ENCODE measurements at places on chromosomes 13 and 19.

DNA sequence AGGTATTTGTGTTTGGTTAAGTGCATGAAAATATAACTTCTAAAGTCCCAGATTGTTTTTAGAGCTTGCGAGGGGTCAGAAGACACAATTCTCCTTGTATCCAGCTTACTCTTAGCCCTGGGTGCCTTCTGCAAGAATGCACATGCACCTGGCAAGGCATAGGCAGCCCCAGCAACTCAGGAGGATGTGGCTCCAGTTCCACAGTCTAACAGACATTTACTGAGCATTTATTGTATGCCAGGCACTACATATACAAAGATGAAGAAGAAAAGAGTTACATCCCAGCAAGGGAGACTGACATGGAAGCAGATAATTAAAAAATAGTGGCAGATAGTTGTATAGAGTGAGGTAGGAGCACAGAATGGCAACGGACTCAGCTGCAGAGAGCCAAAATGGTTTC lies 101.1 kb upstream of the FRY start:
- no peak for DNase-seq

DNA sequence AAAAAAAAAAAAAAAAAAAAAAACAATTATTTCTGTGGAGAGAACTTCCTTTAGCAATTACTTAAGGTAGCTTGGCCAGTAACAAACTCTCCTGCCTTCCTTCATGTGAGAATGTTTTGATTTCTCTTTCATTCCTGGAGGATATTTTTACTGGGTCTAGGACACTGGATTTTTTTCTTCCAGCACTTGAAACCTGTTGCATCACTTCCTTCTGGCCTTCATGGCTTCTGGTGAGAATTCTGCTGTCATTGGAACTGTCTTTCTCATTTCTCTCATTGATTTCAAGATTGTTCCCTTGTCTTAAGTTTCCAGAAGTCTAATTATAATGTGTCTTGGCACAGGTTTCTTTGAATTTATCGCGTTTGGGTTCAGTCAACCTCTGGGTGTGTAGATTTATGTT lies 19.3 kb upstream of the RAB20 start:
- DNase-seq: no peak

GRCh38 chr19:47538812-47539211 lies 23.9 kb upstream of the NAPA start:
- DNase-seq: no peak

- no peak for DNase-seq
These were observed 26.3 kb upstream of the INTS6 start for GRCh38 chr13:51479199-51479523.

- no peak for DNase-seq
These were observed 811 bp upstream of the ZNF8 start for GRCh38 chr19:58277748-58278540.

DNA sequence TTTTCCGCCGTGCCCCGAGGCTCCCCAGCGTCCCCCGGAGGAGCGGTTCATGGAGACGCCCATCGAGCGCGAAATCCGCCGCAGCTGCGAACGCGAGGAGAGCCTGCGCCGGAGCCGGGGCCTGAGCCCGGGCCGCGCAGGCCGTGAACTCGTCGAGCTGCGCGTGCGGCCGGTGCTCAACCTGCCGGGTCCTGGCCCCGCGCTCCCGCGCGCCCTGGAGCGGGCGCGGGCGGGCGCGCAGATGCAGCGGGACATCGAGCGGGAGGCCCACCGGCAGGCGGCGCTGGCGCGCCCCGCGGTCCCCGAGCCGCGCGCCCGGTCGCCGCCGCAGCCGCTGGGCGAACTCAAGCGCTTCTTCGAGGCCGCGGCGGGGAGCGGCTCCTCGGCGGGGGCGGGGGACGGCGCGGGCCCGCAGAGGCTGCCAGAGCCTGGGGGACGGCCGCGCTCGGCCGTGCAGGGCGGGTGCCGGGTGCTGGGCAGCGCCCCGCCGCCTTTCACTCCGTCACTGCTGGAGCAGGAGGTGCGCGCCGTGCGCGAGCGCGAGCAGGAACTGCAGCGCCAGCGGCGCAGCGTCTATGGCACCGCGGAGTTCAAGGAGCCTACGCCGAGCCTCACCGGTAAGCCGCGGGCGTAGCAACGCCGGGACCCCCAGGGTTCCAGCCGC lies 807 bp downstream of the MISP3 start:
- no peak for DNase-seq

- DNase-seq: no peak
These were observed 4.7 kb downstream of the PRR36 start for GRCh38 chr19:7869453-7869909.

DNA sequence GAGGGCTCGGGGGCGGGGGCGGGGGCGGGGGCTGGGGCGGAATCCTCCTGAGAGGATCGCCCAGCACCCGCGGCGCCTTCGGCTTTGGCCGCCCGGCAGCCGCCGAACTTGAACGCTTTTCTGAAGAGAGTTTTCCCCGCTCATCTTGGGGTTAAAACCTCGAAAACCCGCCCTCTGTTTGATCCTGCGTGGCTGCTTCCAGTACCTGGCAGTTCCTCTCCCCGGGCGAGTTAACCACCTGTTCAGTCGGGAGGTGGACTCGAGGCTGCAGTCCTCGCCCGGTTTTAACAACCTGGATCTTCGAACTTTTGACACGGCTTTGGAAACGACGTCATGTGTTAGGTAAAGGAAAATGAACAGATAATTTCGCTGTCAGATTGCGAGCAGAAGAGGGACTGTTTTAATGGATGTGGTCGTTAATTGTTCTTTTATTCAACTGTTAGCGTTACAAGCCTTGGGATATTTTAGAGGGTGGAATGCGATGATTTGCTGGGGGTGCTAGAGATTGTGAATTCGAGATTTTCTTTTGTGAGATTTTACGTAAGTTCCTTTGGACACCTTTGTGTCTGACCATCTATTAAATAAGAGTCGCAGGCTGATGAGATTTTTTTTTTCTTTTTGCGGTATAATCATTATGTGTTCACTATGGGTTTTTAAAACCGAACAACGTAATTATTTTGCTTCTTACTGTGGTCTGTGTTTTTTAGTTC lies 1.0 kb downstream of the FNDC3A start:
- peak; percentile 33 for DNase-seq

- DNase-seq: no peak
These were observed 8.7 kb upstream of the ATP12A start for GRCh38 chr13:24671386-24672113.

DNA sequence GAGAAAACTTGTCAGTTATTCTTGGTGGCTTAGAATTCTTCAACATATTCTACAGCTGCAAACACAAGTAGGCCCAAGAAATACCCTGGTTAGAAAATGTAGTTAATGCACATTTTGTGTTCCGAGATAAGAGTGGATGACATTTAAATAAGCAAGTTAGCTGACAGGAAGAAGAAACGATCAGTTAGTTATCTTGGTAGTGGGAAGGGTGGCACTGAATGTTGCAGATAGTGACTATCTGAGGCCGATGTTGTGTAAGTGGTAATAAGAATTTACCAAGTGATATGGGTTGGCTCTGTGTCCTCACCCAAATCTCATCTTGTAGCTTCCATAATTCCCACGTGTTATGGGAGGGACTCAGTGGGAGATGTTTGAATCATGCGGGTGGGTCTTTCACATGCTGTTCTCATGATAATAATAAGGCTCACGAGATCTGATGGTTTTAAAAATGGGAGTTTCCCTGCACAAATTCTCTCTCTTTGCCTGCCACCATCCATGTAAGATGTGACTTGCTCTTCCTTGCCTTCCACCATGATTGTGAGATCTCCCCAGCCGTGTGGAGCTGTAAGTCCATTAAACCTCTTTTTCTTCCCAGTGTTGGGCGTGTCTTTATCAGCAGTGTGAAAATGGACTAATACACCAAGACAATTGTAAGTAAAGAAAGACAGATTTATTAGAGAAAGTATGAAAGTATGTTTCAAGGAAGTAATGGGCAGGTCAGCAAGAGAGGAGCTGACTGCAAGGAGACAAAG lies 10.9 kb upstream of the AKAP11 start:
- no peak for DNase-seq

GRCh38 chr13:71871844-71872243 lies 4.8 kb upstream of the DACH1 start:
- no peak for DNase-seq

- DNase-seq: no peak
These were observed 348.3 kb downstream of the UQCRFS1 start for GRCh38 chr19:28864577-28865042.

GRCh38 chr13:102203718-102204117 lies 198.1 kb downstream of the FGF14 start:
- no peak for DNase-seq

GRCh38 chr13:66534561-66534960 lies 695.6 kb downstream of the PCDH9 start:
- no peak for DNase-seq

DNA sequence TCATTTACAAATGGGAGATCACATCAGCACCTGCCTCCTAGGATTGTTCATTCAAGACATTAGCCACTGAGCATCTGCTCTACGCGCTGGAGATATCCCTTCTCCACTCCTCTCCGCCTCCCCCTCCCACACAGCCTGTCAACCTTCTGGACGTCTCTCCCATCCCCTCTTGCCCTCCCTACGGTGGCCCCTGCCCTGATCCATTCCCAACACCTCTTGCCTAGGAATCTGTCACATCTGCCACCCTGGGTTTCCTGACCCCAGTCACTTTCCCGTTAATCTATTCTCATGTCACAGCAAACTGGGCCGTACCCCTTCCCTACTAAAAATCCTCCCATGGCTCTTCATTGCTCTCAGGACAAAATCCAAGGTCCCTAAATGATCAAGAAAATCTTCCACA lies 10.3 kb downstream of the DYRK1B start:
- DNase-seq: no peak

GRCh38 chr13:41528021-41528420 lies 70.7 kb downstream of the RGCC start:
- DNase-seq: no peak

GRCh38 chr19:4722671-4723594 lies 709 bp downstream of the DPP9 start:
- no peak for DNase-seq

- DNase-seq: no peak
These were observed 1.0 kb upstream of the ETHE1 start for GRCh38 chr19:43527860-43528622.

- DNase-seq: no peak
These were observed 936.9 kb downstream of the EFNB2 start for GRCh38 chr13:105598529-105598928.

Data from esophagus squamous epithelium (tissue), 5 donors.